ENCODE measurements at places on chromosomes 13 and 19.
A peak's percentile ranks its signal among the peaks of the same experiment; 100 is the strongest.

GRCh38 chr19:13083008-13083404 lies 19.7 kb downstream of the LYL1 start:
- DNase-seq: no peak

DNA sequence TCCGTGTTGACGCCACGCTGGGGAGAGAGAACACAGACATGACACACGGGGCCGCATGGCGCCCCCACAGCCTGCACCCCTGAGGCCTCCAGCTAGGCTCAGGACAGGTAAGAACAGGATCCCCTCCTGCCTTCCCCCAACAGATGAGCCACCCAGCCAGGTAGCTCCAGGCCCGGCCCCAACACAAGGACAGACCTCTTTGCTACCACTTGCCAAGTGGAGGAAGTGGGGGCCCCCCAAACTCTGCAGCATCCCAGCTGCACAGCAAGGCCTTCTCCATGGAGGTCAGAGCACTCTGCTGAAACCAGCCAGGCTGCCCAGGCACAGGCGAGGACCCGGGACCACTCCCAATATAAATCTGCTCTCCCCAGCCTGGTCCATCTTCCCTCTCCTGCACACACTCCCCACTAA lies 31.5 kb downstream of the PEPD start:
- DNase-seq: no peak

- no peak for DNase-seq
Observed at GRCh38 chr19:30106417-30107095, 164.5 kb downstream of the URI1 start.

GRCh38 chr19:16899566-16900075 lies 10.8 kb downstream of the F2RL3 start:
- no peak for DNase-seq

DNA sequence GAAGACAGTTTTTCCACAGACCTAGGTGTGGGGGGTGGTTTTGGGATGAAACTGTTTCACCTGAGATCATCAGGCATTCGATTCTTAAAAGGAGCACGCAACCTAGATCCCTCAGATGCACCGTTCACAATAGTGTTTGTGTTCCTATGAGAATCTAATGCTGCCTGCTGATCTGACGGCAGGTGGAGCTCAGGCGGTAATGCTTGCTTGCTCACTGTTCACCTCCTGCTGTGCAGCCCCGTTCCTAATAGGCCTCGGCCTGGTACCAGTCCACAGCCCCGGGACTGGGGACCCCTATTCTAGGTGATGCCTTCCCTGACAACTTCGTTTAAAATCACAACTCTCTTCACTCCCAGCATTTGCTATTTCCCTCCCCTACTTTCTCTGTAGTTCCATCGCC lies 149.6 kb downstream of the IER2 start:
- no peak for DNase-seq

GRCh38 chr13:98405107-98405571 lies 171.8 kb downstream of the STK24 start:
- no peak for DNase-seq

- peak; percentile 52 for DNase-seq
Observed at GRCh38 chr19:45444318-45445041, 20.8 kb upstream of the ERCC1 start.

DNA sequence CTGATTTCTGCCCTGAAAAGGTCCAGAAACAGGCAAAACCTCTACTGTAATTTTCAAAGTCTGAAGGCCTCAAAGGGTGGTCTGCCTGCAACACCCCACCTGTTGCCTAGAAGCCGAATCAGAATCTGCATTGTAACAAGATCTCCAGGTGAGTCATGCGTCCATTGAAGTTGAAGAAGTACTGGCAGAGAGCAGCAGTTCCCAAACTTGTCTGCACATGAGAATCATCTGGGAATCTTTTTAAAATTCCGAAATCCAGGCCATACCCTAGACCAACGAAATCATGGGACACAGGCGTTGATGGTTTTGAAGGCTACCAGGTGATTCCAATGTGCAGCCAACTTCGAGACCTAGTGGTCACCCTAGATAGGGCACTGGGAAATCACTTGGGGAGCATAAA lies 16.0 kb upstream of the CLN5 start:
- DNase-seq: no peak

DNA sequence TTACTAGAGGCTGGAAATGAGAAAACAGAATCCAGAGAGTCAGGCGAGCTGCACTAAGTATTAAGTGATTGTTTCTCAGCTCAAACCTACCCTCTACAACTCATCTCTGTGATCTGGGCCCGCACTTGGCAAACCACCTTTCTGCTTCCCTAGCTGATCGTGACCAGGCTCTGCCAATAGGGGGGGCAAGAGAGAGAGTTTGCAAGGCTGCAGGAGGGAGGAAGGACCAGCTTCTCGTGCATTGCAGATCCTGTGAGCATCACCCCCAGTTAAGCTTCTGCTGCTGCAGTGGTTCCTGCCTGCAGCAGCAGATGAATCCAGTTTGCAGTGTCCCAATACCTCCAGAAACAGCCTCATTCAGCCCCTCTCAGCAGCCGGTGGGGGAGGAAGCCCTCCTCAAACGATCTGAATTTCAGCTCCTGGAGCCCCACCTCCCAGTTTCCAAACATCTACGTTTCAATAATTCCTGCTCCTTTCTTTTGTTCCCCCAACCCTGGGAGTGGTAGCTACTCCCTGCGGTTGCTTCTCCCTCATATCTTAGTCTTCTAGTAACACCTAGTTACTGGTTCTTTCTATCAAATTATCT lies 20.0 kb downstream of the XRCC1 start:
- peak; percentile 68 for DNase-seq

GRCh38 chr13:44318161-44318560 lies 55.5 kb upstream of the SERP2 start:
- no peak for DNase-seq

- DNase-seq: no peak
Observed at GRCh38 chr13:48311223-48311622, 7.7 kb downstream of the RB1 start.

- DNase-seq: peak; percentile 18
Observed at GRCh38 chr19:45615795-45616703, 14.0 kb upstream of the GPR4 start.

DNA sequence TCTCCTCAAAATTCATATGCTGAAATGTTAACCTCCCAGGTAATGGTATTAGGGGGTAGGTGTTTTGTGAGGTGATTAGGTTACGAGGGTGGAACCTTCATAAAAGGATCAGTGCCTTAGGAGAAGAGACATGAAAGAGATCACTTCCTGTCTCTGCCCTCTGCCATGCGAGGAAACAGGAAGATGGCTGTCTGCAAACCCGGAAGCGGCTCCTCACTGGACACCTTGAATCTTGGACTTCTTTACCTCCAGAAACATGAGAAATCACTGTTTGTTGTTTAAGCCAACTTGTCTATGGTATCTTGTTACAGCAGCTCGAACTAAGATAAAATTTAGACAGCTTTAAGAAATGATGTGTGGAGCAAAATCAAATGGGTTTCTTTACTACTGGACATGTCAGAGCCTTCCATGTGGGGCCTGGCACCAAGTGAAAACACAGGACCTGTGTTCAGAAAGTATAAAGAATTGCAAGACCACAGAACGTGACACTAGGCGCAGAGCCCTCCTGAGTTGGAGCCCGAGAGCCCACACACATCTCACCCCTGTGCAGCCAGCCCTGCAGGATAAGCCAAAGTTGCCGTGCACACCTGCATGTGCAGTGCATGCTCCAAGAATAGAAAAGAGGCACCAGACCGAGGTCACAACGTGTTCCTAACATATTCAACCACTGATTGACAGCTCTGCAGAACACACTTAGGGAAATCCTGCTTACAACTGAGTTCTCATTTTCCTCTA lies 112.5 kb upstream of the UQCRFS1 start:
- no peak for DNase-seq

GRCh38 chr19:54162884-54163283 lies 3.4 kb upstream of the LENG1 start:
- no peak for DNase-seq

DNA sequence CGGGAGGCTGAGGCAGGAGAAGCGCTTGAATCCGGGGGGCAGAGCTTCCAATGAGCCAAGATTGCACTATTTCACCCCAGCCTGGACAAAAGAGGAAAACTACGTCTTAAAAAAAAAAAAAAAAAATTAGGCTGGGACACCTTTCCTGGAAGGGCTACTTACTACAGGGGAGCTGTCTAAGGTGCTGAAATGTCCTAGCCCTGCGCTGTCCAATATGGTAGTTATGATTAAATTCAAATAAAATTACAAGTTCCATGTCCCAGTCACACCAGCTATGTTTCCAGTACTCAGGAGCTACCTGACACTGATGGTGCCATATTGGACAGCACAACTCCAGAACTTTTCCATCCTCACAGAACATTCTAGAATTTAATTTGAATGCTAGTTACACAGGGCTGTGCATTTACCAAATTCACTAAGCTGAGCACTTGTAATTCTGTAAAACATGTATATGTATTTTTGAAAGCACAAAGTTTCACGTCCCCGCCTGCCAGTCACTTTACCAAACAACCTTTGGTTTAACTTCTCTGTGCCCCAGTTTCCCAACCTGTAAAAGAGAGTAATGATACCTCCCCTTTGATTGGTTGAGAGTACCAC lies 9.2 kb upstream of the ZSCAN22 start:
- DNase-seq: no peak

- no peak for DNase-seq
Observed at GRCh38 chr13:33193428-33193974, 92.1 kb downstream of the STARD13 start.

- no peak for DNase-seq
Observed at GRCh38 chr19:44725251-44725650, 23.3 kb upstream of the BCL3 start.

- no peak for DNase-seq
Observed at GRCh38 chr19:3285647-3286176, 61.3 kb downstream of the CELF5 start.

Measured in activated CD8-positive, alpha-beta memory T cell treated with anti-CD3 and anti-CD28 coated beads for 1 hour (primary cell).